ENCODE measurements at places on chromosomes 11 and 22.

- no peak for DNase-seq
These were observed 61.9 kb downstream of the EHF start for GRCh38 chr11:34682825-34683224.

- no peak for DNase-seq
These were observed 4.2 kb downstream of the ARHGAP1 start for GRCh38 chr11:46696212-46696558.

DNA sequence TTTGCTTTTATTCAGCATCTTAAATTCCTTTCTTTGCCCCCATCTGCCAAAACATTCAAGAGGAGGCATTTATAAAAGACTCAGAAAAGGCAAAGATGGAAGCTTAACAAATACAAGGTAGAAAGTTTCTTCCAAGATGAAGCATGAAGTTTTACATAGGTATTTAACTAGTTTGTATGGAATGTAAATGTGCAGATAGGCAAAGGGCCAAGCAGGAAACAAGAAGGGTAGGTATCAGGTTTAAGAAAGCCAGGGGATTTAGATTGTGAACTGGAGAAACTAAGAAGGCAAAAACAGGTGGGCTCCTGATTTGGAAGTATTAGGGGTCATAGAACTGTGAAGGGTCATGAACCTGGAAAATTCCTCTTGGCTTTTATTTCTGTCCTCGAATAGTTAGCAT lies 62.6 kb downstream of the PPP2R1B start:
- DNase-seq: no peak

- no peak for DNase-seq
These were observed 24.4 kb upstream of the SHISAL1 start for GRCh38 chr22:44336962-44337677.

DNA sequence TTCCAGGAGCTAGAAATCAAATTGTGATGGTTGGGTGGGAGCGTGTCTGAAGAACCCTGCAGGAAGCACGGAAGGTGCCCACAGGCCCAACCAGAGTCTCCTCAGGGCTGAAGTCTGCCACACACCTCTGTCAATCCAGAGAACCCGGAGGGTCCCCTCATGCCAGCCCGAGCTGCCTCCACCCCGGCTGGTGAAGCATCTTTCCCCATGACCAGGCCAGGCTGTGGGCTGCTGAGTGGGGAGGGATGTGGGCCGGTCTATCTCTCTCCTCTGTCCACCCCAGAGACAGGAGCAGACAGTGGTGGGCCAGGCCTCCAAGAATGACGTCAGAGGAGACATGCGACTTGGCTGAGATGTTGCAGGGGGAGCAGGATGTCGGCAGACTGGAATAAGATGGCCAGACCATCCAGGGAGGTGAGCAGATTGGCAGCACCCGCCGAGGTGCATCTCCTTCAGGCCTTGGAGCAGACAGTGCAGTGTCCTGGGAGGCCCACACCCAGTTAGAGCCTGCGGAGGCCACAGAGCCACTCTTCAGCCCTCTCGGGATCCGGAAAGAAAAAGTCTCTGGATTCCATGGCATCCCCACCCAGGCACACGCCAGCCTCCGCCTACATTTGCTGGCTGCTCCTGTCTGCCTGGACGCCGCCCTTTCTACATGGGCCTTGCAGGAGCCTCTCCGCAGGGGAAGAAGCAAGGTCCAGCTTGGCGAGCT lies 1524.9 kb downstream of the BRD1 start:
- DNase-seq: no peak

GRCh38 chr22:50733521-50734342 lies 4.3 kb upstream of the ACR start:
- no peak for DNase-seq

DNA sequence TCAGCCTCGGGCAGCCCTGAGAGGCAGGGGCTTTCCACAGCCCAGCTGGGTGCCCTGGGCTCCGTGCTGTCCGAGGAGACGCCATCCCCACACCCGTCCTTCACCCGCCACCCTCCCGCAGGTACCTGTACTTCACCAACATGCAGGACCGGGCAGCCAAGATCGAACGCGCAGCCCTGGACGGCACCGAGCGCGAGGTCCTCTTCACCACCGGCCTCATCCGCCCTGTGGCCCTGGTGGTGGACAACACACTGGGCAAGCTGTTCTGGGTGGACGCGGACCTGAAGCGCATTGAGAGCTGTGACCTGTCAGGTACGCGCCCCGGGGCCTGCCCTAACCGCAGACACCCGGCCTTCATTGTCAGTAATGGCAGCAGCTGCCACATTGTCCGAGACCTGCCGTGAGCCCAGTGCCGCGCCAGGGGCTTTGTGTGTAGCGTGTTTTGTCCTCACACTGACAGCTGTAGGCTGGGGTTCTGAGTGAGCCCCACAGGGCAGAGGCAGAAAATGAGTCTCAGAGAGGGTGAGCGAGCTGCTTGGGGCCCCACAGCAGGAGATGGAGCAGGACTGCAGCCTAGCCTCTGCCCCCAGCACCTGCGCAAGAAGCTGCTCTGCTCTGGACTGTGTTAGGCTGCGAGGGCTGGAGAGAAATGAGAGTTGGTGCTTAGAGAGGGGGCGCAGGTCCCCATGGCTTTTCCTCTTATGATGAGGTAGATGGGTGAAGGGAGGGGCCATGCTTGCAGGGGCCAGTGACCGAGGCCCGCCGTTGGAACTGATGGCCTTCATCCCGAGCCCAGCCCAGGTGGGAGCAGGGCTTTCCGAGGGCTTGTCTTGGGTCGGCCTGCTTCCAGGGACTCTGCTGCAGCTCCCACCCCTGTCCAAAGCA lies 35.3 kb upstream of the PPP6R3 start:
- no peak for DNase-seq

DNA sequence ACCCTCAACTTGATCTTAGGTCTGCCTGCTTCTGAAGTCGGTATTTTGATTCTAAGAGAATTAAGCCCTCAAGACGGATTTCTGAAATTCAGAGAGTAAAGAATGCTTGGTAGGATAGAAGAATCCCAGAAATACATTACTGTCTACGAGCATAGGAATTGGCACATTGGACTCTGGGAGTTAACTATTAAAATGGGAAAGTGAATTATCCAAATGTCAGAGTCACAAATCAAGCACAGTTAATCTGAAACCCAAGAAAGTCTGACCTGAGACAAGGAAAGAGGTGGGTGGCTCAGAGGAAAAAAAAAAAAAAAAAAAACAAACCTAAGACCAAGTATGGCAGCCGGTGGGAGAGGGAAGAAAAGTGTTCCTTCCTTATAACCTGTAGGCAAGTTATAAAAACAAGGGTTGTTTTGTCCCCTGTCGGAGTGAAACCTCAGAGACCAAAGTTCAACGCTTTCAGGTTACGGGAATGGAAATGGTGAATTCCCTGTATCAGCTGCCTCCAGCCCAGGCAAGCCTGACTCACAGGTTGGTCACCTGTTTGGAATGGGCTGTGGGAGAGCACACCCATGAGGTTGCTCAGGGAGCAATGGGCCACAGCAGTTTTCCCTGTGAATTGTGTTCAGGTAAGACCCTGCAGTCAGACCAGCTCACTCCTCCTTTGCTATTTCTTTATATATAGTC lies 139.0 kb downstream of the ETS1 start:
- DNase-seq: no peak

GRCh38 chr22:49104434-49104833 lies 723.2 kb downstream of the BRD1 start:
- DNase-seq: no peak

GRCh38 chr11:77789731-77790476 lies 30.6 kb downstream of the RSF1 start:
- no peak for DNase-seq

- no peak for DNase-seq
These were observed 1321.1 kb downstream of the TBC1D22A start for GRCh38 chr22:48083502-48083901.

GRCh38 chr22:45548991-45549761 lies 46.5 kb downstream of the FBLN1 start:
- DNase-seq: peak; percentile 50

GRCh38 chr11:100185588-100185987 lies 501.5 kb upstream of the ARHGAP42 start:
- no peak for DNase-seq

DNA sequence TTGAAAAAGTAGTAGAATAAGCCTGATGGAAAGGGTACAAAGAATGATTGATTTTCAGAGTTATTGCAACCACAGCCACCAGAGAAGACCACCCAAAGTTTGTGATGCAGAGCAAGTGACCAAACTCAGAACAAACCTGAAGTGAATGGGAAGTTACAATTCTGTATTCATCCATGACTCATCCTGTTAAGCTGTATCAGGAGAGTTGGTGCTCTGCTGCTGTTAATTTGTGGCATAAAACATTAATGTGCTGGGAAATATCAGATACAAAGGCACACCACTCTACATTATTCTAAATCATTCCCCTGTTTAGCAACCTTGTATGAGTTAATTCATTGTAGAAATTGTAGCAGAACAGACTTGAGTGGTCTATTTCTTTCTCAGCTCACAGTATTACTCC lies 19.6 kb upstream of the PDGFD start:
- no peak for DNase-seq

GRCh38 chr11:12174128-12174476 lies 63.7 kb downstream of the MICAL2 start:
- peak; percentile 70 for DNase-seq

DNA sequence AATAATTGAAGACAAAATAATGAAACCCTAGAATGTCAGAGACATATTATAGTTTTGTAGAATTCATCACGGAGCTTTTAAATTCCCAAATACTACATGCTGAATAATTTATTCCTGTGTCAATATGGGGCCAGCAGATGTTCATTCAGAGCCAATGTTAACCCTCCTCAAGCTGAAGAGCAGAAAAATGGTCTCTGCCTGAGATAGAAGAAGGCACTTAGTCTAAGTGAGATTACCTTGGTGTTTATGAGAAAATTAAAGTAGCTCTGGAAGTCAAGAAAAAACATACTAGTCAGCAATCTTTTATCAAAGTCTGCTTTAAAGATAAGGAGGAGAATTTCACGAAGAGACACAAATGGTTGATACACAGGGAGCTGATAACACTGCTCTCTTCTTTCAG lies 328.2 kb downstream of the TTC28 start:
- DNase-seq: no peak

GRCh38 chr11:66037327-66037726 lies 11.0 kb upstream of the CATSPER1 start:
- no peak for DNase-seq

DNA sequence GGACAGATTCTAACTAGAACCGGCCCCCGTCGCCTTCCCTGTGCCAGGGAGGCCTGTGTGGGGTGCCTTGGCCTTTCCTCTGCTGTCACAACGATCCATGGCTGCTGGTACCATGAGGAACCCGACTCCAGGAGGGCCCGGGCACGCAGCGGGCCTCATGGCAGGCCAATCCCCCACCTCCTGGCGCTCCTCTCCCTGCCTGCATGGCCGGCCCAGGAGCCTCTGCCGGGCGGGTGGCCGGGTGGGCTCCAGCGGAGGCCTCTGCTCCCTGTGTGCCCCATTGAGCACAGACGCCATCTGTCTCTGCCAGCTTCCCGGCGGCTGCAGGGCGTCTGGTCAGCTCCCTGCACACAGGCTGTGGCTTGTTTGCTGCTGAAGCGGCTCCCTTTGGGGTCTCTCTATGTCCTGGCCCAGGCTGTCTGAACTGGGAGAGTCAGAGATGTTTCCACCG lies 86.5 kb downstream of the MYEOV start:
- no peak for DNase-seq

DNA sequence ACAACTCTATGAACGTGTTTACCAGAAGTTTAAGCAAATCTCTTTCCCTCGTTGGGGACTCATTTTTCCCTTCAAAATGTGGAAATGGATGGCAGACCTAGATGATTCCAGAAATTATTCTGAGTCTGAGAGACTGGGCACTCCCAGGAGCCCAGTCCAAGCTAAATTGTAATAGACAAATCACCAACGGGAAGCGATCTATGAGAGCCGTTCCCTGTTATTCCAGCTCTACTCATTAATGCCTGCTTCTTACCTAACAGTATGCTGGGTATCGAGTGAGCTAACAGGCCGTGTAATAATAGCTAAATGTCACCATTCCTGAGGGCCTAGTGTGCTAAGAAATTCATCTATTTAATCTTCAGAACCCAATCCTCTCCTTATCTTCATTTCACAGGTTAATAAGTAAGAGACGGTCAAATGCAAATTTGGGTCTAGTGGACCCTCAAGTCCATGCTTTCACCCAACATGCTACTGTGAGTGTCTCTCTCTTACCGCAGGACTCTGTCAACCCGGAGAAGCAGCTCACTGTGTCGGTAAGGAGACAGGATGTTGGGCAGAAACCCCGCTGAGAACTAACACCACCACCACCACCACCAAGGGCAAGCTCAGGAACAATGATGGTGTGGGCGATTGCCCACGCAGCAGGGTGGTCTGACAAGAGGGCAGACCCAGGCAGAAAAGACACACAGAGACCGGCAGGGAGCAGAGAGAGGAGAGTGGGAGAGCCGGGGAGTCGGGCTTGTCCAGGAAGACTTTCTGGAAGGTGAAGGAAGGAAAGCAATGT lies 57.1 kb upstream of the TIMP3 start:
- no peak for DNase-seq

- DNase-seq: peak; percentile 65
These were observed 119.3 kb downstream of the ARFGAP2 start for GRCh38 chr11:47057365-47057764.

DNA sequence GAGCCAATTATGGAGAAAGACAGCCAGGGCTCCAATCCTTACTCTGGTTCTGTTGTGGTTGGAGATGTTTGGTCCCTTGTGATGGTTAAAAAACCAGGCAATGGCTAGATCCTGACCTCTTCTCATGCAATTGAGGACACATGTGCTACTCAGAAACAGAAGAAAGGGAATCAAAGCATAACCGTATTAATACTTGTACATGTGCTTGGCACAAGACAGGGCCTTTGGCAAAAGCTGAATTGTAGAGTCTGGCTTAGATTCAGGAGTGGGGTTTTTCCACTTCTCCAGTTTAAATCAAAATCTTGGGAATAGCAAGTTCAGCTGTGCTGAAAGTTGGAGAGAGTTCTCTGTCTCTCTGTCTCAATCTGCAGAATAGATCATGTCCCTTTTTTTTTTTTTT lies 80.1 kb upstream of the E2F8 start:
- no peak for DNase-seq

DNA sequence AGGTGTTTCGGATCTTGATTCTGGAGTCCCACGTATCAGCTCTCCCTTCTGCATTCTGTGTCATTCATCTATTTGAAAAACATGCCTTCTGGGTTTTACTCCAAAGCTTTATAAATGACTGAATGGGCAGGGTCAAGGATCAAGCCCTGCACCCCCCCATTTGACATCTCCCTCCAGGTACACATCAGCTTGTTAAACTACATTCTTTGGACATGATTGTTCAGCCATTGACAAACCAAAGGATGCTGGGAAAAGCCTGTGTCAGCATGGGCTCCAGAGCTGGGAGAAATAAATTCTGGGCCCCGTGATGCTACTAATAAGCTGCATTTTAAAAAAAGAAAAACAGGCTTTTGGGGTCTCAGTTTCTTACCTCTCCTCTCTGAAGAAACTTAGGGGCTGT lies 103.7 kb downstream of the DSCAML1 start:
- no peak for DNase-seq

GRCh38 chr11:128477811-128478210 lies 109.5 kb downstream of the ETS1 start:
- DNase-seq: no peak

- DNase-seq: no peak
These were observed 104.9 kb downstream of the C11orf87 start for GRCh38 chr11:109526931-109527330.

DNA sequence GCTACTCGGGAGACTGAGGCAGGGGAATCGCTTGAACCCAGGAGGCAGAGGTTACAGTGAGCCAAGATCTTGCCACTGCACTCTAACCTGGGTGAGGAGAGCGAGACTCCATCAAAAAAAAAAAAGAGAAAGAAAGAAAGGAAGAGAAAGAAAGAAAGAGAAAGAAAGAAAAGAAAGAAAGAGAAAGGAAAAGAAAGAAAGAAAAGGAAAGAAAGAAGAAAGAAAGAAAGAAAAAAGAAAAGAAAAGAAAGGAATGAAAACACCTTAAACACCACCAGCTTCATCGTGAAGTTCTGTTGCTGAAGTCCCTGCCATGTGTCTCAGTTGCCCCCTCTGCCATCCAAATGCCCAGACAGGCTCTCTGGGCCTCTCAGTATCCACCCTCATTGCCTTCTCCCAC lies 9.9 kb upstream of the CXCR5 start:
- DNase-seq: no peak

All from hematopoietic multipotent progenitor cell treated with erythropoietin and hydrocortisone succinate and interleukin-3 and kit ligand, for 4 days (in vitro differentiated cells).